SJCRH30 (cell line): ENCODE measurements at places on chromosomes 2 and 18. TPM values are rescaled to one million over a fixed set of nuclear protein-coding genes. Genes with fewer than 3 reads are reported as not detected.

DNA sequence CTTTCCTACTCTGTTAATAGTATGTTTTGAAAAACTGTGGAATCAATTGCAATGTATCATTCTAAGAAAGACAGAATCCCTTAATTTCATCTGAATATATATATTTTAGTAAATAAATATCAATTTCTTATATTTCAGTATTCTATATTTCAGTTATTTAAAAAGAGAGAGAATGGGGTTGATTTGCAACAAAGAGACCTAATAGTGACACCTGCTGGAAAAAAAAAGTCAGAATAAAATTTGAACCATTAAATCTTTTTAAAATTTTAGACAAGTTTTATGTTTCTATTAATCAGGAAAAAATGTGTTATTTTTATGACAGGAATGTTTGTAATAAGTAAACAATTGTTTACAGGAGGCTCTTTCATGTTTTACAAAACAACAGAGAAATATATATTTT, 20.7 kb upstream of the CCNT2 start:
- H3K27ac ChIP-seq, result no peak overlapping the region
- DNase-seq, result peak; percentile 13
- H3K4me1 ChIP-seq, result peaks cover 7% of the 10 kb centered on the region; the same call in 1 of the 2 replicates
- H3K36me3 ChIP-seq, result no peaks in the 10 kb centered on the region

The APOB gene
- total RNA-seq, result 0.05 and 0.08 TPM in 2 replicates

DNA sequence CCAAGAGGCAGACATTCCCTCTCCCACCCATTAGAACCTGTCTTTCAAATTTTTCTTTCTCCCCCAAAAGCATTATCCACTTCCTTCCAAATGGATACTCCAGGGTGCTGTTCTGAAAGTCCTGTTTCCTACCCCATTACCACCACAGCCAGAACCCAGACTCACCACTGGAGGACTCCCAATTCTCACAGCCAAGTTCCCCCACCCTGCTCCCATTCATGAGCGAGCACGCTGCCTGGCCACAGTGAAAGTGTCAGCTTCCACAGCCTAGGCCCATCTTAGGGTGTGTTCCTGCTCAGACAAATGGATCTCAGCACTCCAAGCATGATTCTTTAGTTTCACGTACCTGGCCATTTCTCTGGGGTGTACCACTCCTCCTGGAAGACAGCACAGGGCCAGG, 3.8 kb upstream of the ANKRD53 start:
- H3K4me3 ChIP-seq, result no peak overlapping the region
- DNase-seq, result no peak
- no peaks in the 10 kb centered on the region for H3K27me3 ChIP-seq
- H3K27ac ChIP-seq, result no peak overlapping the region
- no peaks in the 10 kb centered on the region for H3K4me1 ChIP-seq

GRCh38 chr2:176001281-176001915, 669 bp downstream of the LNPK start:
- H3K27me3 ChIP-seq, result no peaks in the 10 kb centered on the region
- H3K4me3 ChIP-seq, result peak overlapping the region; percentile 82
- no peaks in the 10 kb centered on the region; the same call in 1 of the 2 replicates for H3K4me1 ChIP-seq
- no peaks in the 10 kb centered on the region for H3K36me3 ChIP-seq

GRCh38 chr2:242060212-242060835, 190.8 kb downstream of the RTP5 start:
- H3K27ac ChIP-seq, result no peak overlapping the region
- no peak overlapping the region for H3K4me3 ChIP-seq
- H3K4me1 ChIP-seq, result no peaks in the 10 kb centered on the region
- no peaks in the 10 kb centered on the region for H3K36me3 ChIP-seq
- H3K27me3 ChIP-seq, result peaks cover 11% of the 10 kb centered on the region

DNA sequence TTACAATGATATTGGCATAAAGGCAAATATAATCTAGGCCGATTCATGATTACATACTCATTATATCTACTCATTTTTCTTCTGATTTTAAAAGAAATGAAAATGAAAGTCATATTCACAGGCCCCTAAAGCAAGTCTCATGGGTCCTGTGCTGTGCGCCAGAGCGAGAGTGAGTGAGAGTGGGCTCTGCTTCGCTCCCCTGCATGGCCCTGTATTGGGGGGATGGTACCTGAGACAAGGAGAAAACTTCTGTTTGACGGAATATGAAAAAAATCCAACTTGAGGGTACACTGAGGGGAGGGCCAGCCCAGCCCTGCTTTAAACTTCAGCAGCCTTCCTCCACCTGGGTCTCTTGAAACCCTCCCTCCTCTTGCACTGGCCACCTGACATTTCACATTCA, 81.4 kb upstream of the RGPD5 start:
- no peak for DNase-seq
- H3K27me3 ChIP-seq, result no peaks in the 10 kb centered on the region
- H3K27ac ChIP-seq, result no peak overlapping the region
- no peaks in the 10 kb centered on the region for H3K4me1 ChIP-seq

DNA sequence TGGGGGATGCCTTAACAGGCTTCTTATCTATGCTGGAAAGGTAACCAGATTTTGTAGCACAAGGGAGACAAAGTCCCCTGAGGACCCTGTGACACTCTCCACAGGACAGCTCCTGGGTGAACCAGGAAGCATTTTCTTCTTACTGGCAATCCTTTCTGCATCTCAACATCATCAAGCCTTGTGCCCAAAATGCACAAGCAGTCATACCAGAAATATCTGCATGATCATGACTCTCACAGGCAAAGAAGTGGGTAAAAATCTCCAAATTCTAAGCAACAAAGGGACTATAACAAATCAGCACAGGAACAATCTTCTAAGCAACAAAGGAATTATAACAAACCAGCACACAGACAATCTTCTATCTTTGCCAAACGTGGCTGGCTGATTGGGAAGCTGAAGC, 99.1 kb upstream of the CD226 start:
- no peaks in the 10 kb centered on the region for H3K4me1 ChIP-seq
- no peaks in the 10 kb centered on the region for H3K27me3 ChIP-seq
- H3K36me3 ChIP-seq, result no peaks in the 10 kb centered on the region
- DNase-seq, result no peak
- no peak overlapping the region for H3K27ac ChIP-seq

GRCh38 chr2:133705287-133705686, 137.0 kb upstream of the NCKAP5 start:
- 0 out of 2 replicates have a peak, but pooled peaks cover 5% of the 10 kb centered on the region for H3K27me3 ChIP-seq
- DNase-seq, result peak; percentile 3
- no peak overlapping the region for H3K27ac ChIP-seq
